ENCODE measurements at places on chromosomes 1 and 21.

GRCh38 chr1:32828341-32828740, 10.9 kb downstream of the S100PBP start:
- no peak for DNase-seq

DNA sequence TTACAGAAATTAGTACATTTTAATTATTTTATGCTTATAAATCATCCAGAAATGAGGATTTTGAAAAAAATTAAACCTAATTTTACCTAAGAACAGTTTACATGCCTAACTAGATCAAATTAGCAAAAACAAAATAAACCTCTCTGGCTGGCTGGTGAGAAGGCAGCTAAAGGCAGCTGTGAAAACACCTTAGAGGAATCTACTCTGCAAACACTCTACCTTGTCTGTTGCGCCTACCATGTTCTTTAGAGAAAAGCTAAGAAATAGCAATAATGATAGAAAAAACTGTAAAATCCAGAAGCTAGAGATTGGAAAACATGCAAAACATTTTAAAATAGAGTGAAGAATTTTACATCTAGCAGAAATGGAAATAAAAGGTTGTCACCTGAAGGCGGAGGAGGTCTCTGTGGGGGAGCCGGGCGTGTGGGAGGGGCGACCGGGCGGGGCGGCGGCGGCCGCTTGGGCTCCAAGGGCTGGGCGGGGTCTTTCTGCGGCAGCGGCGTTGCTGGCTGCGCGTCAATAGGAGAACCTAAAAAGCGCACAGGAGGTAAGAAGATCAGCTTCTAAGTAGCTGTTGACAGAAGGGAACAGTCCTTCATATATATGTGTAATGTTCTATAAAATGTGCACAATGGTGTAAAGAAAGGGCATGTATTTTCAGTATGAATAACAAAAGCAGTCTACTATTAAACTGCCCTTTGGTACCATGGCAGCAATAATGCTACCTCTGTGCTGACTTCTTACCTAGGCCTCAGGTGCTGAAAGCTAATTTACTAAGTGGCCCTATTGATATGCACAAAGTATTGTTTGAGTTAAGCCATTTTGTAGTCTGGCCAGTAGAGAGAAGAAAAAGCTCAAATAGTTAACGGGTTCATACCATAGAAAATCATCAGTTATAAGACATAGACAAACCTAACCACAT, 33.3 kb upstream of the CFAP298 start:
- DNase-seq: no peak

DNA sequence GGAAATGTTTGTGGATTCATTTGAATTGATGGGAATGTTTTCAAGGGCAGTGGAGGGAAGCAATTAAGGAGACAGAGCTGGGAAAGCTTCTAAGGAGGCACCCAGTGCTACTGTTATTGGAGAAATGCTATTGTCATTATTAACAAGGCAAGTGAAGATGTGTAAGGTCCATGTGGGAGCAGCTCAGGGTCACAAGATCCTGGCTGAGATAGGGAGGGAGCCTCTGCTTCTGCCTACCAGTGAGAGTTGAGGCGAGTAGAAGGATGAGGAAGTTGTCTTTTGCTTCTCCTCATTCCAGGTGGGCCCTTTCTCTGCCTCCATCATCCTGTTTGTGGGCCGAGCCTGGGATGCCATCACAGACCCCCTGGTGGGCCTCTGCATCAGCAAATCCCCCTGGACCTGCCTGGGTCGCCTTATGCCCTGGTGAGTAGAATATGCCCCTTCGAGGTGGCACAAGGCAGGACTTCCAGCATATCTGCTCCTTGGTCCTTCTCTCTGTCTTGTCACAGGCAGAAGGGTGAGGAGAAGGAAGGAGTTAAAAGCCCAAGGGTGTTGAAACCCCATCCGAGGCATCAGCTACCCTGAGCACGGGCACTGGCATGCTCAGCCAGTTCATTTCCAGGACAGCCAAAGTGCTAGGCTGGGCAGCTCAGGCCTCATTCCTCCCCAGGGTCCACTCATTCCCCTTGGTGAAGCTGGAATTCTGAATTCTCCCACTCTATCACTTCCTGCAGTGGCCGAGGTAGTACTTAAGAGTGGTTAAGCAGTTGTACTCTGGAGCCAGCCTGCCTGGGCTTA, 3.7 kb downstream of the MFSD2A start:
- no peak for DNase-seq

- DNase-seq: no peak
Measured at GRCh38 chr21:46619846-46620245, 15.0 kb upstream of the S100B start.

GRCh38 chr1:118115567-118116295, 69.3 kb downstream of the SPAG17 start:
- no peak for DNase-seq
